ENCODE measurements at places on chromosomes 11 and 22. TPM values are rescaled to one million over a fixed set of nuclear protein-coding genes. Genes with fewer than 3 reads are reported as not detected.

GRCh38 chr11:128893578-128894285 lies 2.6 kb downstream of the KCNJ5 start:
- DNase-seq, result no peak

DNA sequence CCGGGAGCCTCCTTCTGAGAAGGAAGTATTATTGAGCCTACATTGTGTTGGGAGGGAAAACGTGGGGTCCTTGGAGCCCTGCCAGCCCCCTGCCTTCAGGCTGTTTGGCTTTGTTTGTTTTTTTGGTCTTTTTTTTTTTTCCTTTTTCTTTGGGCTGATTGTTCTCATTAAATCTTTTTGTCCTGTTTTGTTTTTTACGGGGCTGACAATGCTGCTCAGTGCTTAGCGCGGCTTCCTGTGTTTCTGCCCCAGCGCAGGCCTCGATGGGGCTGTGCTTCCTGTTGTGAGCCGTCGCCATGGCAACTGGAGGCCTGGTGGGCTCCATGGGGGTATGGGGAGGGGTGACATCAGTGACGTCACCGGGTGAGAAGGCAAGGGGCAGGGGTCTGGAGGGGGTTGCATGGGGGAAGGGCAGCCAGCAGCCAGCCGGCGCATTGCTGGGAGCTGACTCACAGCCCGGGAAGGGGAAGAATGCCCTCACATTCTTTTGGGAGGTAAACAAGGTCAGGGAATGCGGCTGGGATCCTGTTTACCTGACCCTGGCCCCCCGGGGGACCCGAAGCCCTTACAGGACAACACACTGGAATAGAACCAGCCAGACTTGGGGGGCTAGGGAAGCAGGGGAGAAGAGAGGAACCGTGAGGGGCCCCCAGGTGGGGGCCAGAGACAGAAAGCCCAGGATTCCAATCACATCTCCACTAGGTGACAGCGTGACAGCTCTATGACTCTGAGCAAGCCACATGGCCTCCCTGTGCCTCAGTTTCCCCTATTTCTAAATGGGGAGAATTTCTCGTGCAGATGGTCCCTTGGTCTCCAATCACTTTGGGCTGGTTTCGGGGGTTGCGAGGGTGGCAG lies 22.2 kb upstream of the CBX7 start:
- peak; percentile 88 for DNase-seq

Gene SYVN1
- 47.5 TPM for total RNA-seq

Gene UBQLNL
- 0.41 TPM for total RNA-seq

- DNase-seq, result no peak
Measured at GRCh38 chr11:45252134-45252856, 33.8 kb downstream of the SYT13 start.

DNA sequence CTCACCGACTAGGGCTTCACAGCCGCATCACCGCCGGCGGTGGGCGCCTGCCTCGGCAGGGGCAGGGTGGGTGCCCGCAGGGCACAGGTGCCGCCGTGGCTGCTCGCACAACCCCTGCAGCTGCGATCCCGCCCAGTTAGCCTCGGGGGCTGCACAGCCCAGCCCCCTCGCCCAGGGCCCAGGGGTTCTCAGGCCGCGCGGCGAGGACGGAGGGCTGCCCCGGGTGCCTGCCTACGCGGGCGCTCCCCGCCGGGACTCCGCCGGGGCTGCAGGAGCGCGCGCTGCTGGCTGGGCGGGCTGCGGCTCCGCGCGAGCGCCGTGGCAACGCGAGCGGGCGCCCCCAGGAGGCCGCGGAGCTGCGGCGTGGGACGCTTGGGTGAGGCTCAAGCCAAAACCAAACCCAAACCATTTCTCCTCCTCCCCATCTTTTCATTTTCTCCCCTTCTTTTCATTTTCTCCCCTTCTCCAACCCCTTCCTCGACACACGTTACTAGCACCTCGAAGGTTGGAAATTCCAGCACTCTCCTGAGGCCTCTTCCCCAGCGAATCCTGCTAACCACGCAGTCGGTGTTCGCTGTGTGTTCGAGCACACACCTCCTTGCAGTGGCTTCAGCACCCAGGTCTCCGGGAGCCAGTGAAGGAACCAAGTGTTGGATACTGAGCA lies at the start of gene MICAL3:
Gene MICAL3 (minus strand): TSS at position 286 of the 664 bp plus-strand sequence. CDS start 117,749 bp downstream, outside the sequence.
- DNase-seq, result peak; percentile 79
